Stimulated activated CD4-positive, alpha-beta T cell treated with anti-CD3 and anti-CD28 coated beads, Interleukin-15, amount 100 ng/mL, for 48 hours (primary cell): ENCODE measurements at places on chromosomes 4 and X.
A peak's percentile ranks its signal among the peaks of the same experiment; 100 is the strongest.

DNA sequence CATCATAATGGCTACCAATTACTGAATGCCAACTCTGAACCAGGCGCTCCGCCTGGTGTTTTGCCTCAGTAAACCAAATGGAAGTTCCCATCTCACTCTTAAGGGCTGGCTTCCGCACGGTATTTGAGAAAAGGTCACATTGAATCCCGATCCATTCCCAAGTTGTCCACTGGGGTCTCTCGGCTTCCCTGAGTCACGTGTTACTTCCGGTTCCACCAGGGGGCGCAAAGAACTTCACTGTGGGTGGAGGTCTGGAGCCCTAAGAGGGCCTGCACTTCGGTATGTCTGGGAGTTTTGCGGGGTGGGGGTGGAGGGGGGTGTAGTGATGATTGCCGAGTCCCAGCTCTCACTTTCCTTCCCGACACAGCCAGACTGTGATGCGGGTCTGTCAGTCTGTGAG is 13.4 kb upstream of the NHS start:
- no peak for DNase-seq

DNA sequence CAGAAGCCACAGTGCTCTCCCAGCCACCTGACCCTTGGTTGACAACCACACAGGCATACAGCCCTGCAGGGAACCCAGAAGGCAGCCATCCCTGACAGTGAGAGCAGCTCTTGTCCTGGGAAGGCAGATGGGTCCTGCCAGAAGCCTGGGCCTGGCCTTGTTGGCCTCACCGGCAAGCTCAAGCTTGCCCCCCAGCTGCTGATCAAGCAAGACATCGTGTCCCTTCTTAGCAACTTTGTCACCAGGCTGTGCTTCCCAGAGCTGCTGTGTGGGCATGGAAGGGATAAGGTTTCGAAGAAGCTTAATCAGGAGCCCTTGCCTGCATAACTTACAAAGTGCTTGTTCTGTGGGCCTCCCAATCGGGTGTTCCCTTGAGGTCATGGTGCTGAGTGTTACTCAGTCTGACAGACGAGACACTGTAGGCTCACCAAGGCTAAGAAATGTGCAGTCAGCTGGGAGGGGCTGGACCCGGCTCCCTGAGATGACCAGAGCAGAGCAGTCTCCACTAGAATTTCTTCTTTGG is 6.8 kb upstream of the ABLIM2 start:
- DNase-seq: no peak

DNA sequence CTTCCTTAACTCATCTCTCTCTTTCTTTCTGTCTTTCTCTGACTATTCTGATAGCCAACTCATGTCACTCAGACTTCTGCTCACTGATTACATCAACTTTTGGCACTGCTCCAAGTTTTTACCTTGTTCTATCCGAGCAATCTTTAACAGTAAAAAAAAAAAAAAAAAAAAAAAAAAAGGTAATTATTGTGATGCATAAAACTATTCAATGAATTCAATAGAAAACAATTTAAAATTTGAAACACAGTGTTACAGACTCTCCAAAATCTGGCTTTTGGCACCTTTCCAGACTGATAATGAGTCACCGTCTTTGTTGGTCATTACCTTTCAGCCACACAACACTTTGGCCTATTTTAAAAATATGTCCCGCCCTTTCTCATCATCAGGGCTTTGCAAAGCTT is 229.5 kb downstream of the GALNTL6 start:
- DNase-seq: no peak

GRCh38 chr4:73528171-73528570 is 46.6 kb downstream of the AFM start:
- no peak for DNase-seq

- no peak for DNase-seq
Observed at GRCh38 chr4:73540826-73541225, 59.3 kb downstream of the AFM start.

GRCh38 chrX:53695946-53696549 is 9.5 kb upstream of the HUWE1 start:
- DNase-seq: no peak

GRCh38 chr4:40731792-40732245 is 17.9 kb upstream of the NSUN7 start:
- no peak for DNase-seq

DNA sequence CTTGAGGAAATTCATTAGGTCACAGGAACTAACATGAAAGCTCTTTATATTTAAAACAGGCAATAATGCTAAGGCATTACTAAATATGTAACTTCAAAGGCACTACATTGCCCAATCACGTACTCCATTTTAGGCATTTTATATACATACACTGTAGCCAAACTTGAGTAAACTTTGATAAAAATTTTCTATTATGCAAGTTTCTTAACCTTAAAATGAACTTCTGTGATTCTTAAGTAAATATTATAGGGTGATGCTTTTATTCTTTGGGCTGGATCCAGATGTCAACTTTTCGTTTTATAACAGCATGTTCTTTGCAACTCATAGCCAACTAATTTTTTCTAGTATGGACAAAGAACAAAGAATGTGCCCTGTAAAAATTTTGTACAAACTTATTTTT is 28.3 kb upstream of the MAP9 start:
- DNase-seq: no peak

DNA sequence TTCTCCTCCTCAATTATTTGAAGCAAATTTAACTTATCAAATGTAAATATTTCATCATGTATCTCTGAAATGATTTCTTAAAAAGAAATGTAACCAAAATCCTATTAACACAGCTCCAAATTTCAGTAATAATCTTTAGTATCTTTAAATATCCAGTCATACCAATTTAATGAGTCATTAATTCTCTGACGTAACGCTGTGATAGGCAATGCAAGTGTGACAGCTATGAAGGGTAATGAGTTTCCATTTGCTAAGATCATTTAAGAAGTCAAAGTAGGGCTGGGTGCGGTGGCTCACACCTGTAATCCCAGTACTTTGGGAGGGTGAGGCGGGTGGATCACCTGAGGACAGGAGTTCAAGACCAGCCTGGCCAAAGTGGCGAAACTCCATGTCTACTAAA is 15.6 kb downstream of the RPS3A start:
- DNase-seq: no peak

- DNase-seq: no peak
Observed at GRCh38 chr4:129218360-129218759, 122.4 kb downstream of the C4orf33 start.

GRCh38 chr4:111717921-111718320 is 427.3 kb upstream of the FAM241A start:
- no peak for DNase-seq

DNA sequence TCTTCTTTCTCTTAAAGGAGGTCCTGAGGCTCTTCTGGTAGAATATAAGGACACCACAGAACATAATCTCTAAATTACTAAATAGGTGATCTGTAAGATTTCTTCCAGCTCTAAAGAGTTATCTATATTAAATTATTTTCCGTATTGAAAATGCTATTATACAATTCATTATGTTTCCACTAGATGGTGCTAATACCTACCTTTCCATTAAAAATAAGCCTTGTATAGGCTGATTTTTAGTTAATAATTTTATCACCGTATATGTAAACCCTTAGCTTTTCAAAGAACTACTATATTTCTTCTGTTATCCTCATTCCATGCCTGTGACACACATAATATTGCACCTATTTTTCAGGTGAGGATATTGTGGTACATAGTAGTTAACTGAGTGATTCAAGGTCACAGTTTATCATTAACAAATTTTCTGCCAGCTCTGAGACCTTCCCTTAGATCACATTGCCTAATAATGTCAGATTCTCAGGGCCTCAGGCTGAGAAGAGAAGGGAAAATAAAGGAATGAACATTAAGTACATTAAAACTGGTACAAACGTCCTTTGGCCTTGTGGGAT is 138.8 kb downstream of the TEX11 start:
- DNase-seq: no peak

GRCh38 chr4:112916868-112917267 is 132.6 kb upstream of the ANK2 start:
- no peak for DNase-seq

DNA sequence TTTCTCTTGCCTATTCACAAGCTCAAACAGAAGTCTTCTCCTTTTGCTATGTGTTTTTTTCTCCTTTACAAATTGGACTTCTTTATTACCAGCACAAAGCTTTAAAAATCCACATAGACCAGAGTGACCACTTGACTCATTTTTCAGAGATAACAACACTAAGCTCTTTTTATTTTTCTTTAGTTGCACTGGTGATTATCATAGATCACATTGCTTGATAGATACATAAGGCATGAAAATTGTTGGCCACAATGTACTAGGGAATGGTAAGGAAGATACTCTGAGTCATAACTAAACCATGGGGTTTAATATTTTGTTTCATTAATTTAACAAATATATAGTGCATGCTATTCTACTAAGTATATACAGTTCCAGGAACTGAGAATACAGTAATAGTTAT is 159.0 kb downstream of the GASK1B start:
- no peak for DNase-seq

DNA sequence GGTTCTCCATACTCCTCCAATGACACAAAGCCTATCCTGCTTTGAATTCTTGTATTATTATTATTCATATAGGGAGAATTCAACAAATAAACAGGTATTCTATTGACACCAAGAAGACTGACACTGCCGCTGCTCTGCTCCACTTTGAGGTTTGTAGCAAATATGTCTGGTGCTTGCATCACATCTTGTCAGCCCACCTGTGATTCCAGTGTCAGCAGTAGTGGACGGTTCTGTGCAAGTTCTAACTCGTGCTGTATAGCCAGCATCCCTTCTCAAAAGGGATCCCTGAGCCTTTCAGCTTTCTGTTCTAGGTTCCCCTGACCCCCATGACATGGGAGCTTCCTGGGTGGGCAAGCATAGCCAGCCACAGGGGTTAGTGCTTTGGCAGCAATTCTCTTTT is 296.0 kb upstream of the FTHL17 start:
- no peak for DNase-seq

- no peak for DNase-seq
Observed at GRCh38 chr4:169314906-169315305, 44.1 kb upstream of the SH3RF1 start.

DNA sequence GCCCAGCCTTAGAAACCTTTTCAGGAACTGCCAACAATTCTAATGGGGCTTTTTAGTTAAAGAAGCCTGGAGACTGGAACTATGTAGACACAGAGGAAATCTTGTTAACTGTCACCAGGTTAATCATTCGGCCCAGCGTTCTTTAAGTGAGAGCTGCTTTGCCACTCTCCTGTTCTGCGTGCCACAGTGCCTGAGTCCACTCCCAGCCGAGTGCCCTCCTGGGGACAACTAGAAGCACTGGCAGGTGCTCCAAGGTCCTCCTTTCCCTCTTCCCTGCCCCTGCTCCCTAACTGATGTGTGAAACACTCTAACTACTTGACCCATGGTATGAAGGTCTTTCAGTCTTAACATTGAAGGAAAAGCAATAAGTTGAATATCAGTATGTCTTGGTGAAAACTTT is 151.2 kb upstream of the TLL1 start:
- DNase-seq: no peak

DNA sequence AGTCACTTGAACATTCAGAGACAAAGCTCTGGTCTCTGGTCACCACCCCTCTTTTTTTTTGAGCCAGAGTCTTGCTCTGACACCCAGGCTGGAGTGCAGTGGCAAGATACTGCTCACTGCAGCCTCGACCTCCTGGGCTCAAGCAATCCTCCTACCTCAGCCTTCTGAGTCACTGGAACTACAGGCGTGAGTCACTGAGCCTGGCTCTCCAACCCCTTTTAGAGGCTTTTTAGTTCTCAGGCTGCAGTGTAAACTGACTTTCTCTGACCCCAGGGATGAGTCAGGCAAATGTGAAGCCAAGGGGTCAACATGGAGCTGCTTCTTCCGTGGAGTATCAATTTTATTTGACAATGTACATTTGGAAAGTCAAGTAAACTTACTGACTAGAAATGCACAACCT is 229.2 kb downstream of the PTTG2 start:
- DNase-seq: peak; percentile 18

DNA sequence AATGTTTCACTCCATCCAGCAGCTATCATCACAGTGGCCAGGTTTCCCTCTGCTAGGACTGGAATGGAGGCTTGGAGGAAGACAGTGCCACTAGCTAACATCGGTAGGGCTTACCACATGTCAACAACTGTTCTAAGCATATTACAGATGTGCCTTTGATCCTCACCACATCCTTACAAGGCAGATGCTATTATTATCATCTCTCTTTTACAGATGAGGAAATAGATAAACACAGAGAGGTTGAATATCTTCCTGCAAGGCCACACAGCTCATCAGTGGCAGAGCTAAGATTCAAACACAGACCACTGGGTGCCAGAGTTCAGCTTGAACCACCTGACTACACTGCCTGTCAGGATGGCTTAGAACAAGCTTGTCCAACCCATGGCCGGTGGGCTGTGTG is 47.4 kb downstream of the MAMLD1 start:
- DNase-seq: no peak

DNA sequence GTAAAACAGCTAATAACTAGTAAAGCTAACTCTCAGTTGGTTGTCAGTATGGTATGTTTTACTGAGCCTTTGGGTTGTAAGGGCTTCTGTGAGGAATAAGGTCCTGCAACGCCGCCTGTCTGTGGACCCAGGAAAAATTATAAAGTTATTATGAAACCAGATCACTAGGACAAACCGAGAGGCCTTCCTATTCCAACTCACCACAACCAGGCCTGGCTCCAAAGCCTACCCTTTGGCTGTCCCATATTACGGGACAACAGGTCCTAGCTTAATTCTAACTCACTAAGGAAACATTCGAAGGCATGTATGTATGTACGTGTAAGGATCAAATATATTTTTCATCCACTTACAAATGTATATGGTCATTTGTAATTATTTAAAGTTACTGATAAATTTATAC is 1.4 kb downstream of the ANKRD17 start:
- peak; percentile 46 for DNase-seq

- no peak for DNase-seq
Observed at GRCh38 chrX:112857478-112857878, 16.8 kb upstream of the AMOT start.

DNA sequence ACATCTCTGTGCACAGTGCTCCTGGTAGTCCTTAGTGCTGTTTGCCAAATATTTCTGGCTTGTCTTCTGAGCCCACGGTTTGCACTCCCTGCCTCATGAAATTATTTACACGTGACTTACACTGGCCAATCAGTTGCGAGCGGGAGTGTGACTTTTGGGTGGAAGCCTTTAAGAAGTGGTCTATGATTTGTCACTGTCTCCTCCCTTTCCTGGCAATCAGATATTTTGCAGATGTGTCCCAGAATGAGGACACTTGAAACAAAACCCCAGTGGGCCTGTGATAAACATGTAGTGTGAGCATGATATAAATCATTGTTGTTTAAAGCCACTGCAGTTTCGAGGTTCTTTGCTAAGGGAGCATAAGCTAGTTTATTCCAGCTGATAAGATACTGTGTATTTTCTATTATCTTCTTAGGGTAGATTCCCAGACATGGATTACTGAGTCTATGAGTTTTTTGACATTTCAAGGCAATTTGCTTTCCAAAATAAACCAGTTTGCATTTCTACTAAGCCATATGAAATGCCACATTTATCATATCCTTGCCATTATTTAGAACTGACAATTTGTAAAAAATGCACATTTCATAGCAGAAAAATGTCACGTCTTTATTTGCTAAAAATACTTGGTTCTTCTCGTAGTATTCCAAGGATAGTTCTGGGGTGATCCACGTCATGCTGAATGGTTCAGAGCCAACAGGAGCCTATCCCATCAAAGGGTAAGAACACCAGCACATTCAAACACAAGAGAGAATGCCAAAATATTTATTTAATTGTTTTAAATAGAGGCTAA is 12.0 kb downstream of the BST1 start:
- DNase-seq: no peak

- peak; percentile 73 for DNase-seq
Observed at GRCh38 chrX:65667503-65668376, at the start of gene MSN. Gene MSN, plus strand, starts transcription at chrX:65667654. Its CDS starts 188 bp downstream, at chrX:65667842.
